Aorta (tissue), 5 donors: ENCODE measurements at places on chromosomes 2 and 18. TPM values are rescaled to one million over a fixed set of nuclear protein-coding genes. Genes with fewer than 3 reads are reported as not detected.

RAPGEF4 gene
- total RNA-seq: 6.7 TPM

IL1R2 gene
- total RNA-seq: 3.3 TPM

RFTN2 gene
- 22.2 TPM for total RNA-seq

CRYGC gene
- not detected for total RNA-seq

RAB31 gene
- total RNA-seq: 107 TPM

HOXD8 gene
- 11.5 TPM for total RNA-seq

UGT1A5 gene
- total RNA-seq: not detected

GRCh38 chr2:168084288-168084687 is 163.1 kb downstream of the STK39 start:
- no peak for DNase-seq

- DNase-seq: no peak
Measured at GRCh38 chr2:73859721-73860586, 31.2 kb downstream of the STAMBP start.

GRCh38 chr18:44816050-44816449 is 135.4 kb downstream of the SETBP1 start:
- no peak for DNase-seq

DNA sequence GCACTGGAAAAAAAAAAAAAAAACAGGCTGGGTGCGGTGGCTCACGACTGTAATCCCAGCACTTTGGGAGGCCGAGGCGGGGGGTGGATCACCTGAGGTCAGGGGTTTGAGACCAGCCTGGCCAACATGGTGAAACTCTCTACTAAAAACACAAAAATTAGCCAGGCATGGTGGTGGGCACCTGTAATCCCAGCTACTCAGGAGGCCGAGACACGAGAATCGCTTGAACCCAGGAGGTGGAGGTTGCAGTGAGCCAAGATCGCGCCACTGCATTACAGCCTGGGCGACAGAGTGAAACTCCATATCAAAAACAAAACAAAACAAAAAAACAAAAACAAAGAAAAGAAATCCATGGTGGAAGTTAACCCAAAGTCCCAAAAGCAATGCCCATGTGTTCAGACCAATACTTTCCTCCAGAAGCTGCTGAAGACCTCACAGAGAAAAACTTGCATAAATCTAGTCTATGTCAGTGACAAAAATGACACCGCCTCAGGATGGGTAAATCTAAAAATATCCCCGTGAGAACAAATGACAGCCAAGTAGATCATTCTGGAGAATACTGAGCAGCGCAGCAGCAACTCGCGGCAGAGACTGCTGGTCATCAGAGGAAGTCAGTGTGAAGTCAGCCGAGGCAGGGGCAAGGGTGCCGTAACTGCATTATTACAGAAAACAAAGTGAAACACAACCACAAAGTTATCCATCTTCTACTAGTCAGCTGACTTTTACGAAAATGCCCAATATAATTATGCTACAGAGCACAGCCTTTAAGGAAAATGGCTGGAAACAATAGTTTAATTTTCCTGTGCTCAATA is 41.0 kb downstream of the LPIN2 start:
- DNase-seq: peak; percentile 82

- DNase-seq: no peak
Measured at GRCh38 chr2:143856978-143857377, 662.9 kb downstream of the ZEB2 start.

DNA sequence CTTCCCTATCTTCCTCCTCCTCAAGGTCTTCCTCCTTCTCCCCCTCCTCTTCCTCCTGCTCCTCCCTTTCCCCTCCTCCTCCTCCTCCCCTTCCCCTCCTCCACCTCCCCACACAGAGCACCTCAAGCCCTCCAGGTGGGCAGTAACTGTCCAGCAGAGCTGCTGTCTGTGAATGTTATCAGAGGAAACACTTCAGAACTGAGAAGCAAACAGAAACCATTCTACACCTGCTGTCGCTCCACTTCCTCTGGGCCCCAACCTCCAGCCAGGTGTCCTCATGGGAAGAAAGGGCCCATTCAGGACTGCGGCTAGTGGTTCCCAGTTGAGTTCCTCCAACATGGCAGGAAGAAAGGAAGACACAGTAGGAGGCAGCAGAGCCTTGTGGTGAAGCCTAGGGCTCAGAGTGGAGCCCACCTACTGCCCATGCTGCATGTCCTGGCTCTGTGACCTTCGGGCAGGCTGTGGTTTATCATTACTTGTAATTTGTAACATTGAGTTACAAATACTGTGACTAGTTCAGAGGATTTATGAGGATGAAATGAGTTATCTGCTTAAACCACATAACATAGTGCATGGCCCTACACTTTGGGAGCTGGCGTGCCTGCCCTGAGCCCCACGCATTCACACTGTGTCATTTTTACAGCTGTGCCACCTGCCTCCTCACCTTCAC is 165.9 kb upstream of the ID2 start:
- DNase-seq: no peak

DNA sequence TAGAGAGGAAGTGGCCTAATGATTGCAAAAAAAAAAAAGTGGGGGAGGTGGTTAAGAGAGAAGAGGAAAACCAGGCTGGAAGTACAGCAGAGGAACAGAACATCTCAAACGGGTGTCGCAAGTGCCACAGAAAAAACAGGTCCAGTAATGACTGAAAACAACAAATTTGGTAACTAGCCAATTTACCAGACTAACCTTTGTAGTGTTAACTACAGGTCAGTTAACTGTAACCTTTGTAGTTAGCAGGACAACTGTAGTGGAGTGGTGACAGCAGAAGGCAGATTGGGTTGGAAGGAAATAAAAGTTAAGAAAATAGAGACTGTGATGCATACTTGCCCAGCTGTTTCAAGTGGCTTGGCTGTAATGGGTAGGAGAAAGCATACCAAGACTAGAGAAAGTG is 91.4 kb upstream of the CHST9 start:
- DNase-seq: no peak

DNA sequence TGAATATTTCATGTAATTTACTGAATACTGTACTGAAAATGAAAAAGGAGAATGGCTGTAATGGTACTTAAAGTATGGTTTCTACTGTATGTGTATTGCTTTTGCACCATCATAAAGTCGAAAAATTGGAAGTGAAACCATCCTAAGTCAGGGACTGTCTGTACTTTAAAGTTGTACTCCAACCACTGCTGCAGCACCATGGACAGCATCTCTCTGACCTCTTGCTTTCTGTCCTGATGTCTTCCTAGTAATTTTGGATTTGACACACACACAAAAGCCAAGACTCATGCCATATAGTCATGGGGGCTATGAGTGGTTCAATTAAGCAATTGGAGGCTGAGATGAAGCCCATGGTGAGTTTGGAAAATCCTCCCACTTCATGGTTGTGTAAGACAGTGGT is 256.3 kb upstream of the PKDCC start:
- DNase-seq: peak; percentile 56

DNA sequence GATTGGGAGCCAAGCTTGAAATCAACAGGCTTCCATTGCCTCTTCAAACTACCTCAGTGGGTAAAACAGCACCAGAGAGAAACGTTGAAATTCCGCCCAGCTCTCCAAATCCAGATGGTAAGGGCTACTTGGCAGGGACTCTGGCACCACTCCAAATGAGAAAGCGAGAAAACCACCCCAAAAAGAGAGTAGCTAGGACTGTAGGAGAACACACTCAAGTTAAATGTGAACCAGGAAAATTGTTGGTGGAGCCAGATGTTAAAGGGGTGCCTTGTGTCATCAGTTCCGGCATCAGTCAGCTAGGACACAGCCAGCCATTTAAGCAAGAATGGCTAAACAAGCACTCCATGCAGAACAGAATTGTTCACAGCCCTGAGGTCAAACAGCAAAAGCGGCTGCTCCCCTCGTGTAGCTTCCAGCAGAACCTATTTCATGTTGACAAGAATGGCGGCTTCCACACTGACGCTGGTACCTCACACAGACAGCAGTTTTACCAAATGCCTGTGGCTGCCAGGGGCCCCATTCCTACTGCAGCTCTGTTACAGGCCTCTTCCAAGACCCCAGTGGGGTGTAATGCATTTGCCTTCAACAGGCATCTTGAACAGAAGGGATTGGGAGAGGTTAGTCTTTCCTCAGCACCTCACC is 167.3 kb downstream of the ASXL3 start:
- DNase-seq: no peak

- no peak for DNase-seq
Measured at GRCh38 chr2:170586571-170587095, 128.5 kb upstream of the SP5 start.

DNA sequence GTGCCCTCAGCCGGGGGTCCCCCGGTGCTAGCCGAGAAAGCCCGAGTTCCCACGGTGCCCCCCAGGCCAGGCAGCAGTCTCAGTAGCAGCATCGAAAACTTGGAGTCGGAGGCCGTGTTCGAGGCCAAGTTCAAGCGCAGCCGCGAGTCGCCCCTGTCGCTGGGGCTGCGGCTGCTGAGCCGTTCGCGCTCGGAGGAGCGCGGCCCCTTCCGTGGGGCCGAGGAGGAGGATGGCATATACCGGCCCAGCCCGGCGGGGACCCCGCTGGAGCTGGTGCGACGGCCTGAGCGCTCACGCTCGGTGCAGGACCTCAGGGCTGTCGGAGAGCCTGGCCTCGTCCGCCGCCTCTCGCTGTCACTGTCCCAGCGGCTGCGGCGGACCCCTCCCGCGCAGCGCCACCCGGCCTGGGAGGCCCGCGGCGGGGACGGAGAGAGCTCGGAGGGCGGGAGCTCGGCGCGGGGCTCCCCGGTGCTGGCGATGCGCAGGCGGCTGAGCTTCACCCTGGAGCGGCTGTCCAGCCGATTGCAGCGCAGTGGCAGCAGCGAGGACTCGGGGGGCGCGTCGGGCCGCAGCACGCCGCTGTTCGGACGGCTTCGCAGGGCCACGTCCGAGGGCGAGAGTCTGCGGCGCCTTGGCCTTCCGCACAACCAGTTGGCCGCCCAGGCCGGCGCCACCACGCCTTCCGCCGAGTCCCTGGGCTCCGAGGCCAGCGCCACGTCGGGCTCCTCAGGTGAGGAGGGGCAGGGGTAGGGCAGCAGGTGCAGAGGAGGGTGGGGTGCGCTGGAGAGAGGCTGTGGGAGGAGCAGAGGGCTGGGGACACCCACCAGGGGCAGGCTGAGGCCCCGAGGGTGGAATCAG is 14.1 kb upstream of the GMPPA start:
- DNase-seq: no peak

- DNase-seq: no peak
Measured at GRCh38 chr2:195574312-195574711, 82.7 kb upstream of the SLC39A10 start.

DNA sequence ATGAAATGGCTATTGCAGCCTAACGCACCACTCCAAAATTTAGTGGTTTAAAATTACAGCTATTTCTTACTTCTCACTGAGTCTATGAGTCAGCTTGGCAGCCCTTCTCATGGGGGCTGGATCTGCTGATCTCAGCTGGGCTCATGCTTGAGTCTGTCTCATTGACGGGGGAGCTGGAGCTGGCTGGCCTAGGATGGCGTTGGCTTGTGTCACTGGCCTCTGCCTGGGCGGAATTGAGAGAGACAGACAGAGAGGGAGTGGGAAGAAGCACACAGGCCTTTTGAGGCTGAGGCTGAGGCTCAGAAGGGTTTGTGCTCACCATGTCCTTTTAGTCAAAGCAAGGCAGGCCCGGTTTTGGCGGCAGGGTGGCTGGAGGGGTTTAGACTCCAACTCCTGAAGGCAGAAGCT is 412.1 kb upstream of the MYT1L start:
- peak; percentile 88 for DNase-seq

DNA sequence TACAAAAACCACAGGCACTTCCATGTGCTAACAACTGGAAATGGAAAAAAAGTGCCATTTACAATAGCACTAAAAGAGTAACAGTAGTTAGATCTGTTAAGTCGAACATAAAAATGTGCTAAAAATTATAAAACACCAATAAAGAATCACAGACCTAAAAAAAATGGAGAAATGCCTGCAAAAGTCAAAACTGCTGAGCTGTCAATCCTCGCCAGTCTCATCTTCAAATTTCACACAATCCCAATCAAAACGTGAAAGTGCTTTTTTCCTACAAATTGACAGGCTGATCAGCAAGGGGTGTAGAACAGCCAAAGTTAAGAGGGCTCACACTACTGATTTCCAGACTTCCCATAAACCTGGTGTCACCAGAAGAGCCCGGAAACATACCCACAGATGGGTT is 53.2 kb downstream of the ANO7 start:
- no peak for DNase-seq

GRCh38 chr2:165407466-165407865 is 62.0 kb upstream of the CSRNP3 start:
- no peak for DNase-seq

DNA sequence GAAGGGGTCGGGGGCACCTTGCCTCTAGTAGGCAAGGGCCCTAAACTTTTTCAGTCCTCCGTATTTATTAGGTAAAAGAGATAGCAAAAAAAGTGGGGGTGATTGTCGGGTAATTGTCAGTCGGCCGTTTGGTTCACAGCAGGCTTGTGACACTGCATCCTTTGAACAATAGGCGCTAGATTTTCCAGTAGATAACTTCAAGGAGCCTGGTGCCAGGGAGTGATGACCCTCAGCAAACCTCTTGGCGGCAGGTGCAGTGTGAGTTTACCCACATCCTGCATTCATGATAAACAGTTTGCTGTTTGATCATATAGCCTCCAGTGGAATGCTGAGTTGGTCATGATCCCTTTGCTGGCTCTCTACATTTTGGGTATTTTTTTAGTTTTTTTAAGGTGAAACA is 22.9 kb downstream of the SERPINB8 start:
- no peak for DNase-seq

DNA sequence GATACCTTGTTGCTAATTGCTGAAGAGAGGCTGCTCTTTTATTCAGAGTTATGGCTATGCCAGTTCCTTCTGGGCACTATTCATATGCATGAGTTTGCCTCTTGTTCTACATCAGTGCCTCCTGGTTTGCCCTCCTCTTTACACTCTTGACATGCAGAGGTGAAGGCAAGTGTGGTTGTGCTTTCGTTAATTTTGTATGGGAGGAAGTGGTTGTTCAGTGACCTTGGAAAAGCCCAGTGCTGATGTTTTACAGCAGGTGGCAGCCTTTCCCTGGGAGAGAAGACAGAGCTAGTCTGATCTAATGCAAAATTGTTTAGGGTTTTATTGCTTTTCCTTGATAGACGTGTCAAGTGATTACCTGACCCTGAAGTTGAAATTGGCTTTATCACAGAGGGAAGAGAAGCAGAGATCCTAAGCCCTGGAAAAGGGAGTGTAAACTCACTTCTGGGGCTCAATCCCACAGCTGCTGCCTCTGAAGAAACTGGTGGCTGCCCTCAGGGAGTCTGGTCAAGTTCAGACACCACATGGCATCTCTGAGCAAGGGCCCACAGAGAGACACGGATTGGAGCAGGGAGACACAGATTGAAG is 30.5 kb upstream of the VPS54 start:
- peak; percentile 65 for DNase-seq

- DNase-seq: no peak
Measured at GRCh38 chr2:230564805-230565779, 147.6 kb upstream of the CAB39 start.
